ENCODE measurements at places on chromosomes 13 and 19. TPM values are rescaled to one million over a fixed set of nuclear protein-coding genes. Genes with fewer than 3 reads are reported as not detected.

MTIF3 gene
- total RNA-seq = 52.5 TPM

IGFL3 gene
- not detected for total RNA-seq

PEG3 gene
- 0.32 TPM for total RNA-seq

CNFN gene
- total RNA-seq = 0.32 TPM

PTBP1 gene
- 129 TPM for total RNA-seq

STK11 gene
- total RNA-seq = 90.8 TPM

NOVA2 gene
- total RNA-seq = not detected

GPATCH1 gene
- 8.1 TPM for total RNA-seq

WDR87 gene
- not detected for total RNA-seq

CDC42EP5 gene
- 29.0 TPM for total RNA-seq

STOML3 gene
- not detected for total RNA-seq

Data from fibroblast of villous mesenchyme (primary cell).